GDM1 (cell line): ENCODE measurements at places on chromosomes 1 and 21.

DNA sequence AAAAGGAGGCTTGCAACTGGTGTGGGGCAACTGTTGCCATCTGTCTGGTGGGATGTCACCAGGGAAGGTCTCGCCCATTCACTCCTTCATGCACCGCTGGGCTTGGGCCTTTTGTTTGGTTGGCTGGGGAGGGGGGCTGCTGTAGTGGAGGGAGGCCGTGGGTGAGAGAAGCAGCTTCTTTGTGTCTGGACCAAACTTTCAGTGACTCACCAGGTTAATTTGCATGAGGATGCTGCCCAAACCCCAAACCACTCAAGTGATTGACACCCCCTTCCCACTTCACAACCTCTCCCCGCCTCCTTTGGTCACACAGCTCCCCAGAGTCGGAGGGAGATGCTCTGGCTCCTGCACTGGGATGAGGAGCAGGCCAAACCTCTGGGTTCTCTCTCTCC is 19.7 kb downstream of the BTG2 start:
- no peak for DNase-seq

- no peak for DNase-seq
These were observed 21.5 kb downstream of the CLSPN start for GRCh38 chr1:35748326-35748725.

DNA sequence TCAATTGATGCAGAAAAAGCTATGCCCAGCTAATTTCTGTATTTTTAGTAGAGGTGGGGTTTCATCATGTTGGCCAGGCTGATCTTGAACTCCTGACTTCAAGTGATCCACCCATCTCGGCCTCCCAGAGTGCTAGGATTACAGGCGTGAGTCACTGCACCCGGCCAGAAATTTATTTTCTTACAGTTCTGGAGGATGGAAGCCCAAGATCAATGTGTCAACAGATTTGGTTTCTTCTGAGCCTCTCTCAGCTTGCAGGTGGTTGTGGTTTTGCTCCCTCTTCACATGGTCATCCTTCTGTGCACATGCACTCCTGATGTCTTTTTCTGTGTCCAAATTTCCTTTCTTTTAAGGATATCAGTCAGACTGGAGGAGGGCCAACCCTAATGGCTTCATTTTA is 35.6 kb downstream of the SHCBP1L start:
- DNase-seq = no peak

GRCh38 chr21:41859297-41859980 is 19.7 kb downstream of the PRDM15 start:
- no peak for DNase-seq

DNA sequence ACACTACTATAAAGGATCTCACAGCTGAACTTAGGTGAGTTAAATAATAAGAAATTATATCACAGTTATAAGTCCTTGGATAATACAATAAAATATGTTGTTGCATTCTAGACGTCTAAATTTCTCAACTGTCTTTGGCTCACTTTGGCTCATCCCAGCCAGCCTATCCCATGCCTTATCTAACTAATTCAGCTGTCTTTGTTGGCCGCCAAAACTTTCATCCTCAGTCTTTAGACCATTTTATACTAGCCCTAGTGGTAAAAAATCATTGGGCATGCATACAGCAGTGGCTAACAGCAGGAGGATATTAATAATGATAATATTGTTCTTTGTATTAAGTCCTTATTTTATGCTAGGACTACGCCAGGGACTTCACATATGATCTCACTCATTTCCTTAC is 59.3 kb downstream of the CCDC18 start:
- DNase-seq = no peak

DNA sequence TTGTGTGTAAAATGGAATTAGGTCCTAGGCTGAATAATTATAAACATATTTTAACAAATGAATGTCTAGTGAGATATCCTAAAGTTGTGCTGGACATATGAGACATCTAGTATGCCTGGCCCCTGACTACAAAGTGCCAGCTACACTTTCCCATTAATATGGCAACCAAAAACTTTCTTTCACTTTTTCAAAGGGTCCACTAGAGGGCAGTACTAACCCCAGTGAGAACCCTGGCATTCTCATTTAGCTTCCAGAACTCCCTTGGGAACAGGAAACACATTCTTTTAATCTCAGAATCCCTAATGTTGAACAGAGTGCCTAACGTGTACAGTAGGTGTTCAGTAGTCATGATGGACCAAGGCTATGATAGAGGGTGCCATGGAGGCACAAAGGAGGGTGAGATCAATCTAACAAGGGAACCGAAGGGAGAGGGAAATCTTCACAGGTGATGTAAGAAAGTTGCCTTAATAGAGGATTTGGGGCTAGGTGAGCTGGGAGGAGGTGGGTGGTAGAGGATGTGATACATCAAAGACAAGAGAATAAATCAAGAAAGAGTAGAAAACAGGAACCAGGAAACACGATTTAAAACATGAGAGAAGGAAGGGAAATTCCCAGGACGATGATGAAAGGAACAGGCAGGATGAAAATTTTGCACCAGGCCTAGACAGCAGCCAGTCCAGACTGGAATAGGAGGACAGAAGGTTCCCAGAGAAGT is 41.6 kb downstream of the NSL1 start:
- DNase-seq = no peak

- DNase-seq = no peak
These were observed 374.4 kb upstream of the ST6GALNAC5 start for GRCh38 chr1:76492752-76493430.

GRCh38 chr1:155904261-155904660 is 6.9 kb downstream of the RIT1 start:
- no peak for DNase-seq

DNA sequence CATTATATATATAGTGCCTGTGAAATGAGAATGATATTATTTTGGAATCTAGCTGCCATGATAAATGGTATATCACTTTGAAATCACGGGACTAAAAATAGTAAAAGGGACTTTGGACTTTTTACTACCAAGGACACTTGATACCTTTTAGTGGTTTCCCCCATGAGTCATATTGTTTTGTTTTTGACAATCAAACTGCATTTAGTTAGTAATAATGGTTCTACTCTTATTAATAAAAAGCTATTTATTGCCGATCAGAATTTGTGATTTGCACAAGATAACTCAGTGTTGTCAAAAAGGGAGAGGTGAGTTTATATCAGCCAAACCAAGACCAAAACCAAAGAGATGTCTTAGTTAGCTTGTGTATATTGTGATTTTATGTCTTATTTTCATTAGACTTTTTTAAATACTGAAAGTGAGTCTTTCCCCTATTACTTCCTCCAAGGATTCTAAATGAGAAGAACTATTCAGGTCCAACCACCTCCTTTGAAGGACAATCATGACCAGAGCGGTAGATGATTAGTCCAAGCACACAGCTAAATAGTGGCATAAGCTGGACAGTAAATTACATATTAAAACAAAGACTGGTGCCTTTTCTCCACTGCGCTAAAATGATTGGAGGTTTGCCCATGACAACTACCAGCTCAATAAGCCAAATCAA is 281.7 kb upstream of the ESRRG start:
- no peak for DNase-seq

GRCh38 chr1:78833491-78833890 is 173.0 kb downstream of the ADGRL4 start:
- DNase-seq = no peak

- peak; percentile 9 for DNase-seq
These were observed 3.9 kb upstream of the PRKCZ start for GRCh38 chr1:2046174-2046917.

DNA sequence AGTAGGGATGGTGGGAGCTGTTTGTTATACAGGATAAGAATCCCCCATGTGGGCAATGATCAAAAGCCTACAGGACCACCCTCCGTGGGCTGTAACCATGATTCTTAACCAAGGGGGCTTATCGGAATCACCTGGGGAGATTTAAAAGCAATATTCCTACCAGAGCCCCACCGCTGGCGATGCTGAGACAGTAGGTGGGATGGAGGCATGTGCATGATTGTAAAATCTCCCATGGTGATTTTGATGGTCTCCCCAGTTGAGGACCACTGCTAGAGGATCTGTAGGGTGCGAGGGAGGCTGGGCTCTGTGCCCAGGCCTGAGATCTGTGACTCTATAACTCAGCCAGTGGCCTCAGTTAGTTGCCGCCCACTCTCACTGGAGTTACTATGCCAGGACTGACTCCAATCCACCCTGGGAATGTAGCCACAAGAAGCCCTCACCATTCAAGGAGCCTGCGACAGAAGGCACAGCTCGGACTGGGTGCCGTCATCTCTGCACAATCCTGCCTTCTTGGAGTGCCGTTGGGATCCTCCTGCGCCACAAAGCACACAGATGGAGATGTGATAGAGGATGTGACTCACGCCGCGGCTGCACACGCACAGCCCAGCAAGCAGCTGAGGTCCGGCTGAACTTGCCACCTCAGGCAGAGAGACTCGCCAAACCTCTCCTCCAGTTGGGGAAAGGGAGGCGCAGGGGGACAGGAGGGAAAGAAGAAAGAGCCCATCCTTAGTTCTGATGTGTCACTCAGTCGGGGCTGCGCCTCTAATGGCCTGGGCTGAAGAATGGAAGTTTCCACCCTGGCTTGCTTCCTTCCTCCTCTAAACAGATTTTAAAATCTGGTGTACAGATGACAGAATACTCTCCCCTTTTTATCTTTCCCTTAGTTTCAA is 26.5 kb downstream of the AKNAD1 start:
- peak; percentile 34 for DNase-seq

DNA sequence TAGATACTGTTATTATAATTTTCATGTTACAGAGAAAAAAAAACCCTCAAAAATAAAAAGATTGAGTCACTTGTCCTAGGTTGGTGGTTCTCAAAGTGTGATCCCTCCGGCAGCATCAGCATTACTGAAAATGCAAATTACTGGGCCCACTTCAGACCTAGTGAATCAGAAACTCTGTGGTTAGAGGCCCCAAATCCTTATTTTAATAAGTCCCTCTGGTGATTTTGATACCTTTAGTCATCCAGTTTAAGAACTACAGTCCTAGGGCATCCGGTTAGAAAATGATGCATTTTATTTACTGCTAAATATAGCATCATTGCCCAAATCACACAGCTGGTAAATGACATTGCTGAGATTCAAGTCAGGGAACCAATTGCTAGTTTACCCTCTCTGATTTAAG is 203.7 kb upstream of the RUNX1 start:
- DNase-seq = no peak
